ENCODE measurements at places on chromosomes 6 and 20.

DNA sequence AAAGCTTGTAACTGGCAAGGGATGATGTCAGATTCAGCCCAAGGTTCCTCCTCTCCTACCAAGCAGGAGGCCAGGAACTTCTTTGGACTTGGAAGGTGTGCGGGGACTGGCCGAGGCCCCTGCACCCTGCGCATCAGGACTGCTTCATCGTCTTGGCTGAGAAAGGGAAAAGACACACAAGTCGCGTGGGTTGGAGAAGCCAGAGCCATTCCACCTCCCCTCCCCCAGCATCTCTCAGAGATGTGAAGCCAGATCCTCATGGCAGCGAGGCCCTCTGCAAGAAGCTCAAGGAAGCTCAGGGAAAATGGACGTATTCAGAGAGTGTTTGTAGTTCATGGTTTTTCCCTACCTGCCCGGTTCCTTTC is 14.4 kb downstream of the TNFAIP3 start:
- DNase-seq: no peak

DNA sequence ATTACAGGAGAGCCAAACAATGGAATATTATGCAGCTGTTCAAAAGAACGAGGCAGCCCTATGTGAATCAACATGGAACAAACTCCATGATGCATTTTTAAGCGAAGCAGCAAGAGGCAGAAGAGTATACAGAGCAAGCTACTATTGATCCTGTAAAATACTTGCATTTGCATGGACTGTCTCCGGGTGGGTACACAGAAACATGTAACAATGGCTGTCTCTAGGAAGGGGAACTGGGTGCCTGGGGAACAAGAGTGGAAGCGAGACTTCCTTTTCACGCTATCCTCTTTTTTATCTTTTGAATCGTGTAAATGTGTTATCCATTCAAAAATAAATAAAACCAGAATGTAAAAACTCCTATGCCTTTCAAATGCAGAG is 93.3 kb upstream of the SIRPA start:
- DNase-seq: no peak

GRCh38 chr6:99364026-99364425 is 14.6 kb upstream of the FAXC start:
- DNase-seq: no peak

GRCh38 chr20:55067158-55067825 is 591.9 kb downstream of the DOK5 start:
- DNase-seq: no peak

- no peak for DNase-seq
These were observed 1016.4 kb downstream of the KIF16B start for GRCh38 chr20:15556869-15557268.

GRCh38 chr20:49747707-49748524 is 34.2 kb upstream of the B4GALT5 start:
- no peak for DNase-seq

DNA sequence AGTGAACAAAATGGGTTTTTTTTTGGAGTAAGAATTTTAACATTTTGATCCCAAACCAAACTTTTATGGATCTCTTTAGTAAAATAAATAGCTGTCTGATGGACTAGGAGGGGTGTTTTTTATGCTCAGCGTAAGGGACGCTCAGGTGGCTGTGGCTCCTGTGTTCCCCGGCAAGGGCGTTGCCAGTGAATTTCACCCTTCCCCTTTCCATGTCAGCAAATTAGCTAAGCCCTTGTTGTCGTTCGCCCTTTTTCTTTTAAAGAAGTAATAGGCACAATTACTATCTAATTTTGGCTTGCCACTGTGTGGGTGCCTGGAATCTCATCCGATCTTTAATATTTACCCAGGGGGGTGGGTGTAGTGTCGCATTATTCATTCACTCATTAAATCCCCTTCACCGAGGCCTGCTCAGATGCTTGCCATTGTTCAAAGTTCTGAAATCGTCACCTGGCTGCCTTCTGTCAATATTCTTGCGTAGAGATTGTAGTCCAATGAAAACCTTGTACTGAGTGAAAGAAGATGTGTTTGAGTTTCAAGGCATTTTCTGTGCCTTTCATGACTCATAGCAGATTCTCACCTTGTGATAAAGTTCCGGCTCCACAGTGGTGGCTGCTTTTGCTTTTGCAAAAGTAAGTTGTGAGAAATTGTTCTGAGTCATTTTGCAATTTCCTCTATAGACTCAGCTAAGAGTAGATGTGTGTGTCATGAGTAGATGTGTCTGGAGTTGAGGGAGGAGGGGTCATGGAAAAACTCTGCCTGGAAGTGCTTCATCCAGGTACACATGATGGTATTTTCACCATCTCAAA is 40.0 kb upstream of the CLDN20 start:
- no peak for DNase-seq

- no peak for DNase-seq
These were observed 2.8 kb downstream of the TNFRSF21 start for GRCh38 chr6:47306887-47307286.

GRCh38 chr6:36445621-36446020 is 2.8 kb downstream of the KCTD20 start:
- no peak for DNase-seq

DNA sequence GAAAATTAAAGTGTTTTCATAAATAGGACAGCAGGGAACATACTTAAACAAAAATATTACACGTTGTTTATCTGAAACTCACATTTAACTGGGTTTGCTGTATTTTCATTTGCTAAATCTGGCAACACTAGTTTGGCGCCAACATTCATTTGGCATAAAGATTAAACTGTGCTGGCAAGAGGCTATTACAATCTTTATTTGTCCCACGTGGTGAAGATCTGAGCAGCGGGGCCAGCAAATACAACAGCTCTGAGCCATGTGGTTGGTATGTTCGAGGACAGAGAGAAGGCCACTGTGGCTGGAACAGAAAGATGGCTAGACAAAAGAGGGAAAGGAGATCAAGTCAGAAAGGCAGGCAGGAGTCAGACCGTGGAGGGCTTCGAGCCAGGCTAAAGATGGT is 234.2 kb downstream of the ZNF217 start:
- no peak for DNase-seq

- no peak for DNase-seq
These were observed 21.6 kb upstream of the TULP4 start for GRCh38 chr6:158290659-158291058.

- DNase-seq: no peak
These were observed 671 bp downstream of the TAPBP start for GRCh38 chr6:33313105-33313708.

Measured in esophagus squamous epithelium (tissue), 5 donors.